Stimulated activated CD4-positive, alpha-beta T cell treated with anti-CD3 and anti-CD28 coated beads, Interleukin-12 subunit alpha, Interleukin-12 subunit beta, amount 100 ng/mL, for 48 hours (primary cell): ENCODE measurements at places on chromosomes 13 and 19.

GRCh38 chr19:13260883-13261653 is 110.9 kb downstream of the IER2 start:
- peak; percentile 17 for DNase-seq

DNA sequence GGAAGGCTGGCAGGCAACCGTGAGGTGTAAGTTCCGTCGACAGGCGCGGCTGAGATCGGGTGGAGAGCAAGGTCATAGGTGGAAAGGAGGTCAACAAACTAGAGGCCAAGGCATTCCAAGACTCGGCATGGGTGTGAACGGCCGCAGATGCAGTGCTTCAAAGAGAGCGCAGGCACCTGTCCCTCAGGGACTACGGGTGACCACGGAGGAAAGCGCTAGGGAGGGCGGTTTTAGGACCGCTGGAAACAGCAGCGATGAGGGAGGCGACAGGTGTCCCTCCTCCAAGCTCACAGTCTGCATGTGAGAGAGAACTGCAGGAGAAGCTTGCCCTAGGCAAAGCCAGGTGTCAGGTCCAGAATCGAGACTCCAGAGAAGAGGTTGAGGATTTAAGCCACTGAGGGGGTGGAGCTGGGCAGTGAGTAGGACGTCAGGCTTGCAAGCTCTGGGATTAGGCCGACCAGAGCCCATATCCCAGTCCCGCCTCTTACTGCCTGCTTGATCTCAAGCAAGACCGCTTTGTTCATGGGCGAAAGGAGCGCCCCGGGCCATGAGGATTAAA is 1.6 kb upstream of the MLNR start:
- DNase-seq = no peak

DNA sequence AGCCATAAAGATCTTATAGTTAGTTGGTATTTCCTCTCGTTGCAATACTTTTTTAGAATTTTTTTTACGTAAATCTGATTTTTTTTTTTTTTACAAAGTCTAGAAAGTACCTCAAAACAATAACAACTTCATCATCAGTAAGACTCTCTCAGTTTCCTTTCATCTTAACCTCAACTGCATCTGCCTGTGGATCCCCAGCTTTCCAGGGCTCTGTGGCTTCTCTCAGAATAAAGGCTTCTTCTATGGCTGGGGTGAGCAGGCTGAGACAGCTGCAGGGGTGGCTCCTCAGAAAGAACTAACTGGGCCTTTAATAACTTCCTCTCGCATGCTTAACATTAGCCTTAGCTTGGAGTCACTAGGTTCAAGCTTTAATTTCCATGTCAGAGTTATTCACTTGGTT is 4.2 kb downstream of the ZNF506 start:
- peak; percentile 25 for DNase-seq

DNA sequence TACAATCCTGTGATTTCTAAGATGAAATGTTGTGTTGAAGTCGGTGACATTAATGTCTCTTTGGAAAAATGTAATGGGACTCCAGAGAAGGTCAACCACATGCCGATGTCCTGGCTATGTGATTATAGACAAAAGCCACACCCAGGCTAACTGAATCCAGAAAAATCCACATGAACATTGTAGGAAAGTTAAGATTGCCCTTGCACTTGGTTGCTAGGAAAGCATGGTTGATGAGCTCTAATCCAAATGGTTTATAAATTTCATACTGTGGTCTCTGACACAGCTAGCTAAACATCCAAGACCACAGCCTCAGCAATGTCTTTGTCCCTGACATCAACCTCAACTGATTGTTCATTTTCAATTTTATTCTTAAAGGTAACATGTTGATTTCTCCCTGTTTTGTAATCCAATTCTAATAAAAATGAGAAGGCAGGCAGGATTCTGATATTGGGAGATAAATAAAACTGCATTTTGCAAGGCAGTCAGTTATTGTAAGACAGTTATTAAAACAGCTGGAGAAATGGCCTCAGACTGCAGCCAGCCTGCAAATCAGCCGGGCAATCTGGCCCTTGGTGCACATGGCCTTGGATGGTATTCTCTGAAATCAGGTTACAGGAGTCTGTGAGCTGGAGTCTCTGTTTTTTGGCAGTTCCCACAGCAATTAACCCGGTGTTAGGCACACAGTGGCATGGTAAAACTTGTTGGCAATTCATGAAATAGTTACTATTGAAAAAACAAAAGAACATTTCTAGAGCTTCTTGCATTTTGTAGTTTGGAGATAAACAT is 93.9 kb downstream of the STARD13 start:
- no peak for DNase-seq

- DNase-seq = no peak
Measured at GRCh38 chr13:32025730-32026129, 5.8 kb upstream of the FRY start.

DNA sequence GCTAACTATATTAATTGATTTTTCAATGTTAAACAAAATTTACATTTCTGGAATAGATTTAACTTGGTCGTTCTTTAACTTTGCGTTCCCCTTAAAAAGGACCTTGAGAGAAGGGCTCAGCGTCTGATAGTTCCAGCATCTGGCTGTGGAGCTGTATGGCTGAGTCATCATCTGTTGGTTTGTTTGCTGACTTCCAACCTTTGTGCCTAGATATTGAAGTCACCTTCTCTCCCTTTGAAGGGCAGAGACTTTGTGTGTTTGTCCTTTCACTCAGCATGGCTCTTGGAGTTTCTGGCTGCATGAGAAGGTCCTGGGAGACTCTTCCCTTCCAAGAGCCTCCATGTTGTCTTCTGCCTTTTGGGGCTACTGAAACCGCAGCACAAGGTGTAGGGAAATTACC is 16.6 kb upstream of the IRS2 start:
- no peak for DNase-seq

GRCh38 chr19:3039641-3040077 is 10.6 kb upstream of the TLE2 start:
- DNase-seq = no peak

- DNase-seq = no peak
Measured at GRCh38 chr13:107835339-107836018, 379.9 kb downstream of the LIG4 start.

GRCh38 chr19:28715157-28715556 is 497.8 kb downstream of the UQCRFS1 start:
- no peak for DNase-seq

DNA sequence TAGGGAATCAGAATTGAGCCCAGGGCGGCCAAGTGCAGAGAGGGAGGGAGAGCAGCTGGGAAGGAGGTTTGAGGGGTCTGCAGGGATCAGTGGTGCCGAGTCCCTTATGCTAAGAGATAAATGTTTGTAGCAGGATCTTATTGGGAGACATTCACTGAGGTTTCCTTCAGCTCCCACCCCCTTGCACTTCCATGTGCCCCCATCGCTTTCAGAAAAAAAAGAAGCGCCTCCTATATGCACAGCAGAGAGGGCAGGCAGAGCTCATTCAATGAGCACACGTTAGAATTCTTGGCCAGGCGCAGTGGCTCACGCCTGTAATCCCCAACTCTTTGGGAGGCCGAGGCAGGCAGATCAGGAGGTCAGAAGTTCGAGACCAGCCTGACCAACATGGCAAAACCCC is 28.0 kb downstream of the CYP4F2 start:
- DNase-seq = no peak

DNA sequence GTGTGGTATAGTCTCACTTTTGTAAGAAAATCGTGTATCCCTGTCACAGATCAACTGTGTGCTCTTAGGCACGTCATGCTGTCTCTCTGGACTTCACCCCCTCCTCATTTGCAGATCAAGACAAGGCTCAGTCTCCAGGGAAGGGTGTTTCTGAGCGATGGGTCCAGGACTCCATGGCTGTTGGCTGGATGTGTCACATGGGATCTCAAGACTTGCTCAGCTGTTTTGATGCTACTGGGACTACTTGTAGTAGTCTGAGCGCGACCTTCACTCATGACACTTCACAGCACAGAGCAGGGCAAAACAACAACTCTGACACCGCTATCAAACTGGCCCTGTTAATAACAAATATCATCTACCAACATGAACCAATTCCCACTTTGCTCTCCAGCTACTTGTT is 36.2 kb downstream of the SMAD9 start:
- DNase-seq = no peak

DNA sequence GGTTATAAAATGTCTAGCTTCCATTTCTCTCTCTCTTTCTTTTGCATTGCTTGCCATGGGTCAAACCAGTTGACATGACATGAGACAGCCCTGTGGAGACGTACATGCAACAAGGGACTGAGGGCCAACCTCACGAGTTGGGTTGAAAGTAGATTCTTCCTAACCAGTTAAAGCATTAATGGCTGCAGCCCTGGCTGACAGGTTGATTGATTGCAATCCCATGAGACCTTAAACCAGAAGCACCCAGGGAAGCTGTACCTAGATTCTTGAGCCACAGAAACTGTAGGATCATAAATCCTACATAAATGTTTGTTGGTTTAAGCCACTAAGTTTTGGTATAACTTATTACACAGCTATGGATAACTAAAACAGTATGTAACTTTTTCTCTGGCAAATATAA is 373.8 kb downstream of the DACH1 start:
- no peak for DNase-seq

DNA sequence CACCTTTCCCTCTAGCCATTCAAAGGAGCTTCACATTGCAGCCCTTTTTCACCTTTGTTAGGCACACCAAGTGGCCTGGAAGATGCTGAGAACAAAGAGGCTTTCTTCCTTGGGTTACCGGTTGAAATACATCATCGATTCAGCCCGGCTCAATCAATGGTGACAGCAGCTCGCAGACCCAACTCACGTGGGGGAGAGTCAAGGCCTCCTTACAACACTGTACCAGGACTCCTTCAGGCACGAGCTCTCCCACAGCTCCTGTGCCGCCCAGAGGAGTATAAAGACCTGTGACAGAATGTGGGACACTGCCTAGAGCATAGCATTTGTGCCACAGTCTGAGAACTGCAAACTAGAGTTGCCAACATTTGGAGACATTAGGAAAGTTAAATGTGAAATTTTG is 3.9 kb upstream of the LRRC63 start:
- no peak for DNase-seq

GRCh38 chr13:33583398-33583797 is 234.6 kb upstream of the RFC3 start:
- DNase-seq = no peak

DNA sequence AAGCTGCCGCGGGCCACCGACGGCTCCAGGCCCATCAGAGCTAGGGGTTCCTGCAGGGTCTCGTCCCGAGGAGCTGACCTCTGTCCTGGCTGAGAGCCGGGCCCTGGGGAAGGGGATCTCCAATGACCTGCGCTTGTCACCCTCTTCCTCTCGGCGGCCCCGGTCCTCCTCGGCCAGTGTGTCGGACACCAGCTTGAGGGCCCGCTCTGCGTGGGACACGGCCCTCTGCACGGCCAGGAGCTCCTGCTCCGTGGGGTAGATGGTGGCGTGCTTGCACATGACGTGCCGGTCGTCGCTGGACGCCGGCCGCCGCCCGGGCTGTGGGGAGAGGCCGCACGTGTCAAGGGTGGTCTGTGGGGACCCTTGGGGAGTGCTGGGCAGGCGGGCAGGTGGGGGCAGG is 32.7 kb upstream of the MATK start:
- no peak for DNase-seq

DNA sequence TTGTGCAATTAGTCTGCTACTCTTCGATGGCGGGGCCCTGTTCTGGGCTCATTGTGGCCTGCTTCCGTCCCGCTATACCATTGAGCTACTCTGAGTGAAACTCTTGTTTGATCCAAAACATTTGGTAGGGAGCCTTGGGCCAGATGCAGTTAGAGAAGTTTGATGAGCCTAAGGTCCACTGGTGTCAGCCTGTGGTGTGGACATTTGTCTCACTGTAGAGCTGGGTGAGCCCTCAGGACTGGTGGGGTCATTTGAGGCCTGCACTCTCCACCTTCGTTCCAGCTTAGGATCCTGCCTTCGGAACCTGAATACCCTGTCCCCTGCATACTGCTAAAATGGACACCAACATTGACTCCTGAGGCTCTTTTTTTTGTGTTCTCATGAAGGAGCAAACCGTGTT is 6.9 kb downstream of the UBAC2 start:
- DNase-seq = no peak

DNA sequence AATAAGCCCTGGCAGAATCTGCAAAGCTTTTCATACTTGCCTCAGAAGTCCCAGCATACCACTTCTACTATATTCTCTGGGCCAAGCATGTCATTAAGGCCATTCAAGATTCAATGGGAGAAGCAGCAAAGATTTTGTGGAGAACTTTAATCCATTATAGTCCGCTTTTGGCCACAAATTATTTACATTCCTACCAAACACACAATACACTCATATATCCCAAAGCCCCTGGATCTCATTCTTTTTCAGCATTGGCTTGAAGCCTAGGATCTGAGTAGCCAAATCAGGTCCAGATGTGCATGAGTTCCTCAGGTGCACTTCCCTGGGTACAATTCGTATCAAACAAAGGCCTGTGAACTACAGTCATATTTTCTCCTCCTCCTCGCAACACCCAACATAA is 203.4 kb downstream of the NDFIP2 start:
- no peak for DNase-seq

GRCh38 chr19:19347401-19348110 is 26.9 kb downstream of the MAU2 start:
- DNase-seq = no peak

DNA sequence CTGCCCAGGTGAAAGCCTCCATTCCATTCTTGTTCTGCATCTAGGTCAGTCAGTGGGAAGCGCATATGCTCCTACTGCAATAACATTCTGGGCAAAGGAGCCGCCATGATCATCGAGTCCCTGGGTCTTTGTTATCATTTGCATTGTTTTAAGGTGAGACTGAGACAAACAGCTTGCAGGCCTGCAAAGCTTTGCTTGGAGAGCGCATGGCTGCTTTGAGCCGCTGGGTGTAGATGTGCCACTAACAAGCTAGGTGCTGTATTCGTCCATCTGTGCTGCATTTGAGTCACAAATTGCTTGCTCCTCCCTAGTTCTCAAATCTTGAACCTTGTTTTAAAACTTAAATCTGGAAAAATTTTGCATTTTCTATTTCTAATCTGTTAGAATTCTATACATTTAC is 219.1 kb downstream of the LMO7 start:
- DNase-seq = no peak

DNA sequence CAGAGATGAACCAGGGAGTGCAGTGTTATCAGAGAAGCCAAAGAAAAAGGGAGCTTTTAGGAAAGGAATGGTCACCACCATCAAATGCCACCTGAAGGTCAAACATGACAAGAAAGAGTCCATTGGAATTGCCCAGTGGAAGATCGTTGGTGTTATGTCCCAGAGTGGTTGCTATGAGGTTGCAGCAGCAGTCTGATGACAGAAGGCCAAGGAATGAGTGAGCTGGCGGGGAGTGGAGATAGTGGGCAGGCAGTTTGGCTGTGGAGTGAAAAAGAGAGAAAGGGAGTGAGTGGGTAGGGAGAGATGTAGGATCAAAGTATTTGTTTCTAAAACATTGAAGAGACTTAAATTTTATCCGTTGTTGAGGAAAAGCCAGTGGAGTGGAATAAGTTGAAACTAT is 117.4 kb upstream of the WASF3 start:
- DNase-seq = no peak

DNA sequence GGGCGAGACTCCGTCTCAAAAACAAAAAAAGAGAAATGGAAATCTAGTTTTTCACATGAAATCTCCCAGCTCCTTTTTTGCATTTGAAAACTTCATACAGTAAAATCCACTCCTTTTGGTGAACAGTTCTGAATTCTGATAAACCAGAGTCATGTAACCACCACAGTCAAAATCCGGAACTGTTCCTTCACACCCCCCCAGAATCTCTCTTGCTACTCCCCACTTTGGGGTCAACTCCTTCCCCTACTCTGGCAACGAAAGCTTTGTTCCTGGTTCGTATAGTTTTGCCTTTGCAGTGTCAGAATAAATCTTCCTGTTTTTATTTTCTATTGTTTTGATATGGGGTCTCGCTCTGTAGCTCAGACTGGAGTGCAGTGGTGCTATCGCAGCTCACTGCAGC is 23.7 kb downstream of the RCN3 start:
- DNase-seq = no peak
